ENCODE measurements at places on chromosomes 12 and 14.

GRCh38 chr14:69285661-69286255 lies 25.8 kb downstream of the GALNT16 start:
- DNase-seq: no peak

DNA sequence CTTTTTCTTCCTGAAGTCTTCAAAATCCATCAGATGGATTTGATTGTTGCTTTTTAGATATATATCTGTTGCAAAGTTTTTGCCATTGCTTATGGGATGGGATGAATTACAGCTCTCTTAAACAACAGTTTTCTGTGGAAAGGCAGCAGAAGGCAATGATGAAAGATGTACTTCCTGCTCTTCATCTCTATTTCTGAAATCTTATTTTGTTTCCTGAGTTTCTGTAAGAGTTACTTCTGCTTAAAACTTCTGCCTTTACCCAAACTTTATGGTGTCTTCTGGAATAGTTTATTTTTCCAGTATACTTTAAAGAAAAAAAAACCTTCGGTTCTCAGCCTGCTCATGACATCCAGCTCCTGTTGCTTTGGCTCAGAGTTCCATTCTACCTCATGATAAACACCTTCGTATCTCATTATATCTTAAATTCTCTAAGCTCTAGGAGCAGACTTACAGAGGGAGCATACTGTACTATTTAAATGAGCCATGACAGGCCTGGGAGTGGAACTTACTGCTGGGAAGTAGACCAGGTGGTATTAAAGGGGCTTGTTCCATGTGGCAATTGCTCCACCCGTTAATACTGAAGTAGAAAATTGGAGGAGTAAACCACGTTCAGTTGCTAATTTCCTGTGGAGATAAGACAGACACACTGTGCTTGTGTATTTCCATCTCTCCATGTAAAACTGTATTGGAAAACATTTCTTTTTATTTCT lies 288.4 kb downstream of the FBXL14 start:
- DNase-seq: no peak

DNA sequence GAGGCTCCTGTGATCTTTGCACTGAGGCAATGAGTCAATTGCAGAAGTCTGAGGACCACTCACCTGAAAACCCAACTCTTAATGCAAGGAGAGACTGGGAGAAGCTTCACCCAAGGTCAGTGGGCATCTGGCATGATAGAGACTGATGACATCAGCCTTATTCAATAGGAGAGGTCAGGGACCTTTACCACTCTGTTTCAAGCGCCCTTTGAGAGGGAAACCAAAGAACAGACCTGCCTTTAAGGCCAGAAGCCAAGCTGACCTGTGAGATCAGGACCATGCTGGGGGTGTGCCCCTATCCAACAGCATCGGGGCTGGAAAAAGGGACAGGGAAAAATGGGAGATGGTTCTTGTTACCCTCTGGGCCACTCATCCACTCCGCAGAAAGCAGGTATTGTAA lies 83.3 kb upstream of the FOXN3 start:
- no peak for DNase-seq

DNA sequence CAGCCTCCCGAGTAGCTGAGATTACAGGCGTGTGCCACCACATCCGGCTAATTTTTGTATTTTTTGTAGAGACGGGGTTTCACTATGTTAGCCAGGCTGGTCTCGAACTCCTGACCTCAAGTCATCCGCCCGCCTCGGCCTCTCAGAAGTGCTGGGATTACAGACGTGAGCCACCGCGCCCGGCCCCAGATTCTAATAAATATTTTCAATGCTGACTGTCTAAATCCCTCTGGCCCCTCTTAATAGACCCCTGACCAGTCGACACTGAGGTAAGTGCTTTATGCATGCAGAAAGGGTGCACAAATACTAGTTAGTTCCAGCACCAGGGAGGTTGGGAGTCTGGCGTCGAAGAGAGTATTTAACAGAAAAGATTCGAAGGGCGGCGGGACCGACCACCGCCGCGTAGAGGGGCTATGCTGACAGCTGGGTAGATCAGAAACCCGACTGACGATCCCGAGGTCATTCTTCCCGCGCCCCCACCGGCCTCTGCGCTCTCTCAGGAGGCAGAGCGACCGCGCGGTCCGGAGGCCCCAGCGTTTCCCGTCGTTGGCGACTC lies 1.1 kb upstream of the SPATS2 start:
- DNase-seq: no peak

- no peak for DNase-seq
These were observed 15.3 kb downstream of the SPIC start for GRCh38 chr12:101490286-101490920.

DNA sequence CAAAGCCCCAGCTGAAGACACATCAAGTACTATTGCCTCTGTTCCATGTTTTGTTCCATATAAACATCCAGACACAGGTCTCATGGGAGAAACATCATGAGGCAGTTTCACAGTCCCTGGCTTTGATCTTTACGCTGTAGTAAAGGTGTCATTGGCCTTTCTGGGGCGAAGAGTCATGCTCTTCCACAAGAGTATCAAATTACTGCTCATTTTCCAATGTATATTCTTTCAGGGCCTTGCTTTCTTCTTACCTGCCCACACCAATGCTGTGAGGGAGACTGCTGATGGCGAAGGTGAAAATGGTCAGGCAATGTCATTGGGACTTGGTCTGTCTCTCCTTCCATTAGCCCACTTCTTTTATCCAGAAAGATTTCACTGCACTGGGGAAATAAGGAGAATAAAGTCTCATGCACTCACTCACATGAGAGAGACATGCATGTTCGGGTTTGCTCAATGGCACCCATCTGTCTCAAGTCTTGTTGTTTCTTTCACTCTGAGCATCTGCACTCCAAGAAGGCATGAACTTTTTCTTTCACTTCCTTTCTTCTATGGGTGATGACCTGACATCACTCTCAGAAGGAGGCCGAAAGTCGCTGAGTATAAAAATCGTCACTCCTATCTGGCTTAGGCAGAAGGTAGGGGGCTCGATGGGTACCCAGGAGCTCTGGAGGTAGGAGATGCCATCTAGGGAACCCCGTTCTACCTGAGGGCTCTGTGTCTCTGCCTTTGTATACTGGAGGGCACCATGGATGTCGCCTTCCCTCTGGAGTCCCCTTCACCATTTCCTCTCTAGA lies 1.3 kb upstream of the JDP2 start:
- no peak for DNase-seq

GRCh38 chr14:66085224-66085623 lies 400.9 kb upstream of the CCDC196 start:
- DNase-seq: no peak

GRCh38 chr14:68598621-68599447 lies 194.0 kb downstream of the ZFP36L1 start:
- DNase-seq: no peak

GRCh38 chr12:106711316-106711715 lies 63.2 kb upstream of the RIC8B start:
- no peak for DNase-seq

DNA sequence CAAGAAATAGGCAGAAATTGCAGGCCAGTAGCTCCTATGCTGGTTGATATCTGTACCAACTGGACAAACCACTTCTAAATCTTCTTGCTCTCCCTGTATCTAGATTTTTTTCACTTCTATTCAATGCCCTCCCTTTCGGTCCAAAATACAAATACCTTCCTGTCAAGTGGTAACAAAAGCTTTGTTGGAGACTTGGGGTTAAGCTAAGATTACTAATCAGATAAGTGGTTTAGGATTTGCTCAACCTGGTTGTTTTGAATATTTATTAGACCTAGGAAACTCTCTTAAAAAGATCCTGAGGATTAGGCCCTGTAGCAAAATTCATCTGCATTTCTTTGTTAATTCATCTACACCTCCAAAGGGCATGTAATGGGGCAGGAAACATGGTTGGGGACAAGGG lies 410.1 kb downstream of the NAV3 start:
- no peak for DNase-seq

DNA sequence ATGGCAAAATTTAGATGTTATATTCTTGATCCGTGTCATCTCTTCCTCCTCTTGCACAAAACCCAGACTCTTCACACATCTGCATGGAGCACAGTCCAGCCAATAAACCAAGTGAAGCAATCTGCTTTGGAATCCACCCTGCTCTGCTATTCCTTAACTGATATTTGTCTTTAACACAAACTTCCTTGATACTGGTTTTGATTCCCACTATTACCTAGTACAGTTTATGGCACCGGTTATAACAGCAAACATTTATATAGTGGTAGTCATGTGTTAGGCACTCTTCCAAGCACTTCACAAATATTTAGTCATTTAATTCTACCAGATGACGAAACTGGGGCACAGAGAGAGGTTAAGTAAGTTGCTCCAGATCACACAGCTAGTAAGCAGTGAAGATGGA lies 12.5 kb downstream of the STYK1 start:
- DNase-seq: no peak

DNA sequence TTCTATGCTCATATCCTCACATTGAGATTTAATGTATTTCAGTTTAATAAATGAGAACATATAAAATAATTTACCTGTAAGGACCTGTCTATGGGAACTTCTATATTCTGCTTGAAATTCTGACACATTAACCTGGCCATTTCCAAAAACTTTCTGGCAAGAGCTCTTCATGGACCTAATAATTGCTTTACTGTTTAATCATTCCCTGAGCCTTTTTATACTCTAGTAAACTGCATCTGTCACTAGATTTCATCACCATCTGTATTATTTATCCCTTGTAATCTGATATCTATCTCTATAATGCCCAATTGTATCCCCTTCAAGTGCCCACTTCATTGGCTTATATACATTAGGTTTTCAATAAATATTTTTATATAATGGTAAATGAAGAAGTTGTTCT lies 327.7 kb downstream of the RAD51B start:
- DNase-seq: no peak

GRCh38 chr12:96093543-96094196 lies 58.3 kb upstream of the LTA4H start:
- DNase-seq: no peak

DNA sequence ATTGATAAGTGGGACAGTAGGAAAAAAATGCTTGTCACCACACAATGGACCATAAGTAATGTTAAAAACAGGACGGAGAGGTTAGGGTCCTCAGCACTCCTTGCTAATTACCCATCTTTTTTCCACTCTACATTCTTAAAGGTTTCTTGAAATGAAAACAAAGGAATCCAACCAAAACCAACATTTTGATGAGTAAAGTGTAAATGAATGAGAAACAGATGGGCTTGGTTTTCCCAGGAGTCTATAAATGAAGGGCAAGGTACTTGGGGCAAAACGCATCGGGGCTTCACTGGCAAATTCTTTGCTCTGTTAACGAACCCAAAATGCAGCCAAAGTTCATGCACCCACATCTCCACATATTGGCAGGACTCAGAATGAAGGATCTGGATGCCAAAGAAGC lies 129.2 kb upstream of the BMP4 start:
- DNase-seq: no peak

DNA sequence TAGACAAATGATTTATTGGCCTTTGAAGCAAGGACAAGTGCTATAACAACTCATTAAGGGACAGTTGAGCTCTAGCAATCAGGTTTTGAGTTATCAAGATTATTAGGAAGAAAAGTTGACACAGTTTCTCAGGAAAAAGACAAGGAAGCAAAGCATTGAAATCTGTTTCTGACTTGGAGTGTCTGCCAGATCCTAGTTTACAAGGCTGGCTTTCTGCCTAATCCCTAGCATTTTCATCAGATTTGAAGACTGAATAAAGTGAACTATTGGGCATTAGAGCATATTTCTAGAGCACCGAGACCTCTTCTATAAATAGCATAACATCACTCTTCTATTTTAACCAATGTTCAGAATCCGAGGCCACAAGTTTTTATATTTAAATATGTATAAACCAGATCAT lies 7.0 kb downstream of the SYT1 start:
- no peak for DNase-seq

DNA sequence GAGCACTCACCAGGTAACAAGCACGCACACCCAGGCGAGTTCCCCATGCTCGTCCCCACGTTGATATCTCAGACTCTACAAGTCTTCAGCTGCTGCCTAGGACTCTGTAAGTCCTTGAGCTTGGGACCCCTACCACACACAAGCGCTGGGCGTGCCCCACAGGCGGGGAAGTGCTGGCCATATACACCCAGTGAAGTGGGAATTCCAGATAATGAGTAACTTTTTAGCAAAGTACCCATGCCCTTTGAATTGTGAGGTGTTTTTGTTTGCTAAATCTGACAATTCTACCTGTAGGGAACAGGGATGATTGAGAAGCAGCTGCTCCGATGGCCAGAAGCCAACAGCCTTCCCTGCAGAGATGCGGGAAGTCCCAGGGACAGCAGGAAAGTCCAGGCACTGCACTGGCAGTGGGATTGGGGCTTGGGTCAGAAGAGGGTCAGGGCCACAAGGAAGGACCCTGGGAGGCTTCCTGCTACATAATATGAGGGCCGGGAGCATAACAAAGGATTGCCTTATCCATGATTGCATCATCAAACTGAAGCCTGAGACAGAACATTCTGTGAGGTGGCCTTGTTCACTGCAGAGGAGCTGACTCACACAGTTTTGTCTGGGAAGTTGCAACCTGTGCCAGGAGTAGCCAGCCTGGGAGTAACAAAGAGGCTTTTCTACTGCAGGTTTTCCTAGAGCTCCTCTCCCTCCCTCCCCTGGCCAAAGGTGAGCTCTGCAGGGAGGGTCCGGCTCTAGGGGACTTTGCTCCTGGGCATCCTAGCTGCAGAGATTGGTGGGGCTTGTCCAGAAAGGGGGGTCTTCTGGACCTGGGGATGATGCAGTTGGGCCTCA lies 13.2 kb upstream of the SERPINA3 start:
- no peak for DNase-seq

Data from KG1 (cell line).